ENCODE measurements at places on chromosomes 16 and 17.

GRCh38 chr17:8360260-8360659 is 16.2 kb downstream of the KRABD2 start:
- DNase-seq, result no peak

- no peak for DNase-seq
These were observed 88.4 kb downstream of the ENGASE start for GRCh38 chr17:79163071-79163470.

DNA sequence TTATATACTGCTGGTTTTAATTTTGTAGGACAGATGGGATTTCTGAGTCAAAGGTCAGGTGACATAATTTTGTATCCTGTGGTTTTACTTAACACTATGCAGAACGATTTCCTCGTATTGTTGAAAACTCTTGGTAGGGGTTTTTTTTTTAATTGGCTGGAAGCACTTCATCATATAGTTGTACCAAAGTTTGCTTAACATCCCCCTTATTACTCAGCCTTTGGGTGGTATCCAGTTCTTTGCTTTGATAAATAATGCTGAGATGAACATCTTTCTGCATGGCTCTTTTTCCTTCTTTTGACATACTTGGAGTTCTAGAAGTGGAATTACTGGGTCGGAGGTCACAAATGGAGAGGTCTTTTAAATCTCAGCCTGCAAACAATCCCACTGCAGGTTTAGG is 419.1 kb downstream of the MAF start:
- no peak for DNase-seq

DNA sequence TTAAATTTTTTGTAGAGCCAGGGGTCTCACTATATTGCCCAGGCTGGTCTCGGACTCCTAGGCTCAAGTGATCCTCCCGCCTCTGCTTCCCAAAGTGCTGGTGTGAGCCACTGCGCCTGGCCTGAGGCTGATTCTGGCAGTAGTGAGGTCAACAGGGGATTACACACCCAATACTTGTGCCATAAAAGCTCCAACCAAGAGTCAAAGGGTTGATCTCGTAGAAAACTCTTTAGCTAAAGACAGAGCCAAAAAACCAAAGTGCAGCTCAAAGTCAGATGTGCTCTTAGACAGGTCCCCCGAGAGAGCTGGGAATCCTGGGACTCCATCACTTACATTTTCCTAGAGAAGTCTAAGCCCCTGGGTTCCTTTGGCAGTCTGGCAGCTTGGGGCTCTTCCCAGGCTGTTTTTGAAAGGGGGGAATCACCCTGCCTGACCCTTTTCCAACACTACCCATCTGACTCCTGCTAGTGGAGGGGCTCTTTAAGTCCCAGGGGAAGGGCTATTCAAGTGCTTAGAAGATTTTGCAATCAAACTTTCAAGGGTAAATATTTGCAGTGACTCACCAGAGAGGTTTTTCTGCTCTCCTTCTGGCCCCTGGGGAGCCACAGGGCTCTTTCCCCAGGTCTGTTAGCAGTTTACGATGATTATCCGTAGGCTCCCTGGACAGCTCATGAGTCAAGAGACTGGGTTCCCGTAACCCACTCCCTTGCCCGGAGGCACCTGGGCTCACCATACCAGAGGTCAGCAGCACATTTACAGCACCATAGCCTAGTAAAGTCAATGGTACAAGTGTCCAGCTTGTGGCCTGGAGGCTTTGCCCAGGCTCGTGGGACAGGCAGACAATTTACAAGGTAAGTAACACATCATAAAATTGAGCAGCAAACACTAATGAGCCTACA is 408.7 kb downstream of the SLC39A11 start:
- DNase-seq, result no peak

GRCh38 chr17:76904116-76904515 is 35.9 kb downstream of the MGAT5B start:
- DNase-seq, result no peak

GRCh38 chr17:74527081-74527480 is 4.2 kb downstream of the CD300LB start:
- DNase-seq, result no peak

DNA sequence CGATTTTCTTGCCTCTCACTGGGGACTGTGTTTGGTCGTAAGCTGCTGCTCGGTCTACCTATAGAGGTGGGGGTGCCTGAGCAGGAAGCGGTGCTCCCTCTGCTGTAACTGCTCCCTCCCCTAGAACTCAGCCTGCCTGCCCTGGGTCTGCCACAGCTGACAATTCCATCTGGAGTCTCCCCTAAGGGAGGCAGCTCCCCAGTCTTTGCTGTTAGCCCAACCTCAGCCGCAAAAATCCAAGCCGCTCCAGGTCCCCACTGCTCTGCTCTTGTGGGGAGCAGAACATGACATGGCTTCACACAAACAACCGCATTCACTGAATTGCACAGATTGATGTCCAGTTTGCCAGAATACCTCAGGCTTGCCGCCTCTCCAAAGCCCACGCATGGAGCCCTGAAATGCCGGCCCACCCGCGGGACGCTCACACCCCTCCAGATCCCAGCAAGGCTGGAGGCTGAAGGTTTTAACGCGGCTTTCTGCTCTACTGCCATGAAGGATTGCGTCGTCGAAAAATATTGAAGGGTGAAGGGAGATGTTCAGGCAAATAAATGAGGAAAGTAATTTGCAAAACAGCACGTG is 221.5 kb upstream of the FOXF1 start:
- DNase-seq, result no peak

DNA sequence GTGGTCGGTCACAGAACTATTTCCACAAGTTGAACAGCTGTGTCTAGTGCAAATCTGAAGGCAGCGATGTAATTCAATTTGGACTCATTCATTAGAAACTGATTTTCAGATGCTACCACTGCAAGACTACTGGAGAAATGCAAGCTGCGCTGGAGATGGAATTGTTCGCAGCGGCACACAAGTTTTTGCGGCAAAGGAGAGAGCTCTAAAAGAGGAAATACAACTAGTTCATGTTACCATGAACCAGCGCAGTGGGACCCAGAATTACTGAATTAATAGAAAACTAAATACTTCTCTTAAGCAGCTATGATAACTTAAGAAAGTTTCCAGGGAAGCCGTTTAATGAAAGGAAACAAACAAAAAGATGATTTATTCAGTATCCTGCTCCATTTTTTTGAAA is 1.9 kb downstream of the CREBBP start:
- DNase-seq, result no peak

- DNase-seq, result no peak
These were observed 42.8 kb upstream of the GSE1 start for GRCh38 chr16:85570213-85570734.
